ENCODE measurements at places on chromosomes 4 and X. TPM values are rescaled to one million over a fixed set of nuclear protein-coding genes. Genes with fewer than 3 reads are reported as not detected.

DNA sequence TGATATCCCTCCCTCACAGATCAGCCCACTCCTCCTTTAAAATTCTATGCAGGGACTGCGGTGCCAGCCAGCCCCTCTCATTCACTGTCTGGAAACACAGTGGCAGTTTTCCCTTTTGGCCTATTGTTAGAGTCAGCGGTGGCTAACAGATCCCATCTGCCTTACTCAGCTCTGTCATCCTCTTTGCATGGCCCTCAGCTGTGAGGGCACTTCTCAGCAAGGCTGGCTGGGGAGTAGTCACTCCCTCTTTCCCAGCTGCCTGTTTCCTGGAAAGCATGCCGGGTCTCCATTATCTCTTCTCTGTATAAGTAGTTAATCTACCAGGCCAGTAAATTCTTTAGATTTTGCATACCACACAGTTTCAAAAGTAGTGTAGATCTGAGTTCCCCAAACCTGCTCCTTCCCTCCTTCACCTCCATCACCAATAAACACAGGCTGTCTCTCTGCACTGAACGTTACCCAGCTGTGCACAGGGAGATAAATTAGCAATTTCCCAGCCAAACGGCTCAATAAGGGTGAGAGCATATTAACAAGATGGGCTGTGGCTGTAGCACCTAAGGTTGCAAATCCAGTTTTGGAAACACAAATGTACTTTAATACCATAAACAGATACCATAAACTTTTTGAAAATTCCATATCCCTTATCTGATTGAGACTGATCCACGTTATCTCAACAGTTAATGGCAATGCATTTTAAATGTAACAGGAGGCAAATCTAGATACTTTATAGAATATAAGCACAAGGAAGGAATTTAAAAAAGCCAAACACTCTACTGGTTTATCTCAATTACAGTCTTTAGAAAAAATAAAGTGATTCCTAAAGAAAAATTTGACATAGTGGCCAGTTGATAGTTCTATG lies 229.3 kb downstream of the ANKRD50 start:
- H3K27ac ChIP-seq = no peak overlapping the region
- H3K27me3 ChIP-seq = no peaks in the 10 kb centered on the region
- H3K4me1 ChIP-seq = no peaks in the 10 kb centered on the region
- no peaks in the 10 kb centered on the region for H3K36me3 ChIP-seq
- H3K4me3 ChIP-seq = no peak overlapping the region

The F9 gene
- not detected for total RNA-seq

The RBM46 gene
- total RNA-seq = not detected

The ZCCHC18 gene
- total RNA-seq = not detected

Measured in gastrocnemius medialis (tissue), 4 donors.